COLO829 (cell line): ENCODE measurements at places on chromosomes 12 and 14.

GRCh38 chr14:100536721-100537445 lies 50.3 kb downstream of the BEGAIN start:
- no peak for DNase-seq

DNA sequence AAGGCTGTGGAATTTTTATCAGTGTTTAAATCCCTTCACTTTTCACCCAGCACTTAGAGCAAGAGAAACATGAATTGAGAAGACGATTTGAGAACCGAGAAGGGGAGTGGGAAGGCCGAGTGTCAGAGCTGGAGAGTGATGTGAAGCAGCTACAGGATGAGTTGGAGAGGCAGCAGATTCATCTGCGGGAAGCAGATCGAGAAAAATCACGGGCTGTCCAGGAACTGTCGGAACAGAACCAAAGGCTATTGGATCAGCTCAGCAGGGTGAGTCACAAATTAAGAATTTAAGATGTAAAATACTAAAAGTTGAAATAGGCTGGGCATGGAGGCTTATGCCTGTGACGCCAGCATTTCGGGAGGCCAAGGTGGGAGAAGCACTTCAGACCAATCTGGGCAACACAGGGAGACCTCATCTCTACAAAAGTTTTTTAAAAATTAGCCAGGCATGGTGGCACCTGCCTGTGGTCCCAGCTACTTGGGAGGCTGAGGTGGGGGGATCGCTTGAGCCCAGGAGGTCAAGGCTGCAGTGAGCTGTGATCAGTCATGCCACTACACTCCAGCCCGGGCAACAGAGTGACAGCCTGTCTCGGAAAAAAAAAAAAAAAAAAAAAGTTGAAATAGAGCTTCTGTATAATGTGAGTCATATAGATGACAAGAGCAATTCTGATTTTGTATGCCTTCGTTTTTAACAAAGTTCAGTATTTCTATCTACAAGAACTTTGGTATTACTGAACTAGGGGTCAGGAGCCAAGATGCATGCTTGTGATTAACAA lies 9.6 kb downstream of the BICDL1 start:
- DNase-seq = no peak

GRCh38 chr12:47962198-47962597 lies 1.2 kb upstream of the TMEM106C start:
- no peak for DNase-seq

- DNase-seq = no peak
Observed at GRCh38 chr14:67483579-67484285, 4.8 kb downstream of the TMEM229B start.

- no peak for DNase-seq
Observed at GRCh38 chr12:7441216-7441615, 2.7 kb downstream of the CD163L1 start.

DNA sequence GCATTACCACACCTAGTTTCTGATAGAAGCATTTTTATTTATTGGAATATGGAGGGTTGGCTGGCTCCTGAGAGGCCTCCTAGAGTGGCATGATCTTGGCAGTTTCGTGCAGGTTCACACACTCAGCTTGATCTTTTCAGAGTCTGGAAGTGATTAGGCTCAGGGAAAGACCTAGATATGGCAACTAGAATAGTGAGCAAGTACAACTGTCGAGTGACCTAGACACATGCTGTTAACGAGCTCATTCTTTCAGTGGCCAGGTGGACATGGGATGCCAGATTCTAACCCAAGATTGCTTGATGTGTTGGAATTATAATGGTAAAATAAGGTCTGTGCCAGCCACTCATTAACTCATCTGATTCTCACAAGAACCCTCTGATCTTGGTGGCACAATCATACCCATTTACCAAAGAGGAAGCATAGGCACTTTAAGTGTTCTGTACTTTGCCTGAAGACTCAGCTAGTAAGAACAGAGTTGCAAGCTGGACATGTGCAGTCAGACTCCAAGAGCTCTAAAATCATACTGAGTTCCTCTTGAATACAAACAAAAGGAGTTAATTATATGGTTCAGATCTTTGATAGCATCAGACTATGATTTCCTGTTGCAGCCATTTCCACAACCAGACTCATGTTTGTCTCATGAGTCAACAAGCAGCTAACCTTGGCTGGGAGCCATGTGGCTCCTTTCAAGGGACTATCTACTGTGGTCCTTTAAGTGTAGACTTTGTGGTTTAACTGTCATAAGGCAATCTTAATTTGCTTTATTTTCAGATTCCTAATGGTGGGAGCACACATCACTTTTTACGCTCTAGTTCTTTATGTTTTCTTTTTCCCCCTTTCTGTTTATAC lies 144.2 kb downstream of the PLEKHA5 start:
- DNase-seq = peak; percentile 97

- DNase-seq = no peak
Observed at GRCh38 chr12:63079791-63080502, 71.1 kb downstream of the AVPR1A start.

- no peak for DNase-seq
Observed at GRCh38 chr12:130701402-130701744, 14.7 kb downstream of the RIMBP2 start.

DNA sequence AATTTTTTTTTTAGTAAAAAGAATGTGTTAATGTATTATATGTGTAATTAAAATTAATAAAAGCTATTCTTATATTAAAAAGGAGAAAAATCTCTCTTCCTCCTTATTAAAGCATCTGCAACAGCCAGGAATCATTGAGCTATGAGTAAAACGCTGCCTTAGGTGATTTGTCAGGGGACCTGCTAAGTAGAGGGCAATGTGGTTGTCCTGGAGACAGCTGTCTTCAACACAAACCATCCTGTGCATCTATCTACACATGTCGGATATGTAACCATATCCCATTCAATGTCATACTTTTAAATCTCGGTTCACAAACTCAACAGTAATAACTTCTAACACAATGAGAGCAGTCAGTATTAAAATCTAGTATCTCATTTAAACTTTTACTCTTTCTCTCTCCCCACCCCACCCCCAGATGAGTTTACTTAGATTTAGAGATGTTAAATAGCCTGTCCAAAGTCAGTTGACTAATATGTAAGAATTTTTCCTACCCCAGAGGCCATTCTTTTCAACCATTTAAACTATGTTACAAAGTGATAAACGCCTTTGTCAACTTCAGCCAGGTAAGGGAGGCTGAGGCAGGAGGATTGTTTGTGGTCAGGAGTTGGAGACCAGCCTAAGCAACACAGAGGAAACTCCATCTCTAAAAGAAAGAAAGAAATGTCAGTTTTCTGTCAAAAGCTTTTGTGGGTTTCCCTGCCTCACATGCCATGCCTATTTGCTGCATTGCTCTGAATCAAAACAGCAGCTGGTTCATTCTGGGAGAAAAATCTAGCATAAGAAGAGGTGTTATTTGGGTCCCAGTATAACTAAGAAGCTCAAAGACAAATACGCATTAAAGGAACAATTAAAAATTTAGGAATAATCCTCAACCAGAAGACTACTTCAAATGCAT lies 413.7 kb upstream of the CCDC196 start:
- DNase-seq = no peak

DNA sequence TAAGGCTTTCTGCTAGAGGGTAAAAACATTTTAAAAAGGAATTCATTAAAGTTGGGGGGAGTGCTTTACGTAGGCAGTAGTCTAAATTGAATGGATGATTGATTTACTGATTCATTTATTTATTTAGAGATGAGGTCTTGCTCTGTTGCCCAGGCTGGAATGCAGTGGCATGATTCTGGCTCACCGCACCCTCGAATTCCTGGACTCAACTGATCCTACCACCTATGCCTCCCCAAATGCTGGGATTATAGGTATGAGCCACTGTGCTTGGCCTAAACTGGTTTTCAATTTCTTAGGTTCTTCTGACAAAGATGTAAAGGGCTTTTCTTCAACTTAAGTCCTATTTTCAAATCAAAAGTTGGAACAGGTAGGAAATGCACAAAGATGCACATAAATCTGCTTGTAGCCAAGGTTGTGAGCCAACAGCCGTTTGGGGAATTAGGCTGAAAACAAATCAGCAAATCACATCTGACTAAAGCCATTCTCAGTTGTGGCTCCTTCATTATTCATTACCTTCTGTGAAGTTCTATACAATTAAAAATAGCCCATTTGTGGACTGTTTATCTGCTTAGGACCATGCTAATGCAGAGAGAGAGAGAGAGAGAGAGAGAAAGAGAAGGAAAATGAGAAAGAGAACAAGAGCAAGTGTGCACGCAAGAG lies 218.0 kb downstream of the PPM1H start:
- DNase-seq = no peak

DNA sequence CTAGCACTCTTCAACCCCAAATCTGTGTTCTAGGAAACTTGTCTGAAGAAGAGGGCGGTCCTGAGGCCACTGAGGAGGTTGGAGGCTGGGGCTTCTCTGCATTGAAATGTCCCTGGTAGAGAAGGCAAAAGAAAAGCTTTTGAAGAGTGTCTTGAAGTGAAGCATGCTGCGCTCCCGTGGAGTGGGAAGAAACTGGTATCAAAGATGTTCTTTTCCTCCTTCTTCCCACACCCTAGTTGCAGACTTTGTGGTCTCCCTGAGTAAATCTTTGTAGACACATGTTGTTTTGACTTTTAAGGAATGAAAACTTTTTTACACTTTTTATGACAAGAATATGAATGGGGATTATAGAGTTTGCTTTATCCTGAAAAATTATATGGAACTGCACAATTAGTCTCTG lies 59.0 kb upstream of the ANP32D start:
- no peak for DNase-seq

DNA sequence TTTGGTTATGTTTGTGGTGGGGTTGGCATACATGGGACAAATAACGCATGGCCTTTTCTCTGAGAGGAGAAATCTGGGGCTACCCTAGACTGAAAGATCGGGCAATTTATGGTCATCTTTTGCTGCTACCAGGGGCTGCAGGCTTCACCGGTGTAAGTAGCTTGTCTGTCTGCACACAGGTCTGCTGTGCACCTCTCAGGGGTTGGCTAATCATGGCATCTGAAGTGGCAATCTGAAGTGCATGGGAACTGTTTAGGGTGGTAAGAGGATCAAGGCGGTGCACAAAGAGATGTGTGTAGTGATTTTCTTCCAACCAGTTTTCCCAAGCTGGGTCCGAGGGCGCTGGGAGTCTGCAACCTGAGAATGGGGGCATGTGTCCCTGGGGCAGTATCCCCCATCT lies 141.3 kb downstream of the EMP1 start:
- no peak for DNase-seq

DNA sequence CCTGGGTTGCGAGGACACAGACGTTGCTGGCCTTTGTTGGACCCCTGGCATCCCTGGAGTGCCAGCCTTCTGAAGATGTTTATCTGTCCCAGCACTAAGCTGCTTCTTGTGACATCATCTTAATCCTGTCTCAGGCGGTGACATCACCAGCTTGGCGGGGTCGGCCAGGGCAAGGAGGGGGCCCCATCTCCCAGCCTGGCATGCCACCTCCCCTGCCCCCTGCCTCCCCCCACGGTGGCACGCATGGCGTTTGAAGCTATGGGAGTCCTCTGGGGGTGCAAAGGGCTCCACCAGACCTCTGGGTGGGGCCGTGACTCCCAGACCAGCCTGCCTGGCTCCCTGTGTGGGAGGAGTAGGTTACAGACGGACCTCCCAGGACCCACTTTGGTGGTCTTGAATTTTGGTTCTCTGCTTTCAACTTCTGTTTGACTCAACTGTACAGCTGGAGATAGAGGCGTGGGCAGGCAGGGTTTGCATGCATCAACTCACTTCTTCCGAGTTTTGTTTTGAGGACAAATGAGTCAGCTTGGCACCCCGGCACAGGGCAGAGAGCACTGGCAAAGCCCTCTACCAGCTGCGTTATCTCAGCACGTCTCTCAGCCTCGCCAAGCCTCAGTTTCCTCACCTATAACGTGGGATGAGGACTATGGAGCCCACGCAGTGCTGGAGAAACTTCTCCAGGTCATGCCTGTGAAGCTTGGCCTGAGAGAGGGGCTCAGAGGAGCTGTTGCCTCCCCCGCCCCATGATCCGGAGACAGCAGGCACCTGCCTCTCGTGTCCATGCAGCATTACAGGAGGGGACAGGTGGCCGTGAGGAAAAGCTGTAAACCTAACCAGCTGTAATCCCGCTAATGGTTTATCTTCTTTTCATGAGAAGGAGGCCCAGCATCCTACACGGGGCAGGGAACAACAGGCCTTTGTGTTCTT lies 38.8 kb upstream of the EML1 start:
- DNase-seq = no peak

- no peak for DNase-seq
Observed at GRCh38 chr12:106873983-106874382, 81.7 kb upstream of the TMEM263 start.

DNA sequence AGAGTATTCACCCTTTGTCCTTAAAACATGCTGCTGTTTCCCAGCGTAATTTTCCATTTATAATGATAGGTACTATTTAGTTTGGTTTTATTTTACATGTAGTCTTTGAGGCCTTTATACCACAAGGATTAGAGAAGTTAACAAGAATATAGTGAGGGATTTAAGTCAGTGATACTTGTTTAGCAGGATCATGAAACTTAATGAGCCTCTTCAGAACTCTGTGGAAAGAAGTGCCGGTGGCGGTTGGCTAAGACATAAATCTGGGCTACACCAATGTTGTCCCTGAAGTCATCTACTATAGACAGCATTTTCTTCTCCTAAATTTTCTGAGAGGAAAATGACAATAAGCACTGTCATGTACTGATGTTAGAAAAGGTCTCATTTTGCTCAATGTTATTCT lies 1226.0 kb upstream of the SEL1L start:
- no peak for DNase-seq

DNA sequence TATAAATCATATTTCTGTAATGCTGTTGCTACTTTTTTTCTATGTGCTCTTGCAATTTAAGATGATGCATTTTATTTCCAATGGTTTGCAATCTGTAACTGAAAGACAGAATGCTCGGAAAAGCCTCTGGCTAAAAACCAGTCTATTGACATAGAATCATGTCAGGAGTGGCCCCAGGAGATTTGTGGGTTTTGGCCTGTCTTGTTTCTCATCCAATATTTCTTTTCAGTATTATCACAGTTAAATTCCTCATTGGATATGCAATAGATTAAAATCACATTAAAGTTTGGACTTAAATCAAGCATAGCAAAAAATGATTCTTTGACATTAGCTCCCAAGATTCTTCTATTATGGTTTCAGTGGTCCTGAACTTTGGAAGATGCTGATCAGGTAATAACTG lies 19.1 kb upstream of the SLC38A2 start:
- DNase-seq = no peak

DNA sequence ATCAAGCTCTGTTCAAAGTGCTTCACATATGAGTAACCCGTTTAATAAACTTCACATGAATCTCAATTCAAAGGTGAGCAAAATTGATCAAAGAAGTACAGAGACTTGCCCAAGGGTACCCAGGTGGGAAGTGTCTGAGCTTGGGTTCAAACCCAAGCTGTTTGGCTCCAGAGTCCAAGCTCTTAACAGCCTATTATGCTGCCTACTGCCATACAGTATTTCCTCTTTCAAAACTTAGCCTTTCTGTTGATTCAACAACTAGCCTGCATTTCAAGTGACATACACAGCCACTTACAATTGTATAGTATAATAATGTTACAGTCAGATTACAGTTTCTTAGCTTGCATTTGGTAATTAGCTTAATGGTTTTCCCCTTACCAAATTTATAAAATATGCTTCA lies 29.7 kb downstream of the FRMD6 start:
- DNase-seq = no peak

- no peak for DNase-seq
Observed at GRCh38 chr14:69711881-69712560, 54.9 kb upstream of the SRSF5 start.

GRCh38 chr12:103012884-103013283 lies 55.4 kb downstream of the ASCL1 start:
- no peak for DNase-seq

GRCh38 chr12:44874981-44875416 lies 1.1 kb downstream of the NELL2 start:
- no peak for DNase-seq
